ENCODE measurements at places on chromosomes 4 and X. TPM values are rescaled to one million over a fixed set of nuclear protein-coding genes. Genes with fewer than 3 reads are reported as not detected.

Gene SLC6A8
- 33.2 TPM for total RNA-seq

Gene HDX
- total RNA-seq = 3.8 TPM

Gene MFSD8
- 12.5 TPM for total RNA-seq

Gene SPON2
- not detected for total RNA-seq

Gene CSN2
- total RNA-seq = not detected

Gene CENPVL1
- not detected for total RNA-seq

Gene KLHL15
- 8.4 TPM for total RNA-seq

Gene CFI
- 0.08 TPM for total RNA-seq

Gene SEC31A
- 93.7 TPM for total RNA-seq

Gene KLF8
- not detected for total RNA-seq

Gene ATP2B3
- total RNA-seq = 0.03 TPM

Gene GAK
- 121 TPM for total RNA-seq

Gene MTMR1
- total RNA-seq = 10.7 TPM

Gene FOXO4
- total RNA-seq = 1.2 TPM

Gene SYNPO2
- 0.37 TPM for total RNA-seq

Gene EPGN
- total RNA-seq = not detected

Gene TIMP1
- 141 TPM for total RNA-seq

Gene PPBP
- not detected for total RNA-seq

Gene NAP1L5
- 9.2 TPM for total RNA-seq

Gene EXOC1L
- not detected for total RNA-seq

Gene TCEAL7
- total RNA-seq = not detected

Gene GABRB1
- total RNA-seq = 0.76 TPM

Gene F11
- not detected for total RNA-seq

Gene ABLIM2
- not detected for total RNA-seq

Gene RENBP
- total RNA-seq = not detected

Gene IL13RA2
- total RNA-seq = 1.7 TPM
